SW480 (cell line): ENCODE measurements at places on chromosomes 12 and 14.

DNA sequence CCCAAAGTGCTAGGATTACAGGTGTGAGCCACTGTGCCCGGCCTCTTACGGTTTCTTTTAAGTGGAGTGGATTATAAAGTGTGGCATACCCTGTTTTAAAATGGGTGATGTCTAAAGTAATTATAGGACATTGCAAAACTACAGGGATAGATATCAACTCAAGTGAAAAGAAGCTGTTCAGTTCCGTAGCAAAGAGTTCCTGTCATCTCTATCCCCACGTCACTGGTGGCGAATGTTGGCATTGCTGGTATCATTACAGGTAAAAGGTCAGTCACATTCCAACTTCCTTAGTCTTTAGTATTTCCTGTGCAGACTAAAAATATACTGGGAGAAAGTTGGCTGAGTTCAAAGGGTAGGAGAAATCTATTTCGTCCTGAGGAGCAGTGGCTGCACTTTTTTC lies 95.6 kb upstream of the SLC38A2 start:
- no peak for DNase-seq

DNA sequence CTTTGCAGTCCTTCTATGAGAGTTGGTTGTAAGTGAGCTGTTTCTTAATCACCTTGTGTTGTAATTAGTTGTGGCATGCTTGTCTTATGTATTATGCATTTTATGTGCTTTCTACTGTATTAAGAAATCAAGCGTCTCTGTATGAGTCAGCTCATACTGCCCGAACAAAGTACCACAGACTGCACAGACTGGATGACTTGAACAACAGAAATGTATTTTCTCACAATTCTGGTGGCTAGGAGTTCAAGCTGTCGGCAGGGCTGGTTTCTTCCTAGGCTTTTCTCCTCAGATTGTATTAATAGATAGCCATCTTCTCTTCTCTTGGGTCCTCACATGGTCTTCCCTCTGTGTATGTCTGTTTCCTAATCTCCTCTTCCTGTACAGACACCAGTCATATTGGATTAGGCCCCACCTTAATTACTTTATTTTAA lies 77.7 kb downstream of the FLRT2 start:
- no peak for DNase-seq

- DNase-seq: no peak
These were observed 338.6 kb downstream of the PCNX1 start for GRCh38 chr14:71245659-71246361.

DNA sequence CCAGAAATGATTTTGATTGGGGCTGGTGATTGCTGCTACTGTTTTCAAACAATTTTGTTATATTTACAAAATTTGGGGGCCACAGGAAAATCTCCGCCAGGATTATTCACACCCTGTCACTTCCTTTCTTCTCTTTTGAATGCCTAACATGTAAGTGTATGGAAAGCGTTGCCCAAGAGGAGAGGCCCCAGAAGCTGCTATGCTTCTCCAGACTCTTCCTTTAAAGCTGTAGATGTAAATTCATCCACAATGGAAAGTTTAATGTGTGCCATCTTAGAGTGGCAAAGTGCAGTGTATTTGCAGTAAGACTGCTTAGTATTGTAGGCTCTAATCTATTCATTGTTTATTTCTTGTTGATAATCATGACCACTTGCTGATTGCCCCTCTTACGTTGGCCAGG lies 136.7 kb upstream of the LRIG3 start:
- no peak for DNase-seq

DNA sequence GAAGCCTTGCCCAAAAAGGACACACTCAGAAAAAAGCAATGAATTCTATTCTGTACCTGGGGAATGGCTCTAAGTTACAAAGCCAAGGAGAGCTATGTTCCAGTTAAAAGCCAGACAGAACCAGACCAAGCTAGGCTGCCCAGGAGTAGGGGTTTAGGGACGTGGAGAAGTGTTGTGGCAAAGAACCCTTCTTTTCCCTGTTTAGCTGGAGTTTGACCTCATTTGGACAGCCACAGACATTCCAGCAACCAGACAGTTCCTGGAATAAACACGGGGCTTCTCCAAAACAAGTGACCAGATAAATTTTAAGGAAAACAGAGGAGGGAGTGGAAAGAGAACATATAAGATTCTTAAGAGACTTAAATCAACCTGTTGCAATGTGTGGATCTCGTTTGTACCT lies 62.3 kb downstream of the GCH1 start:
- no peak for DNase-seq

DNA sequence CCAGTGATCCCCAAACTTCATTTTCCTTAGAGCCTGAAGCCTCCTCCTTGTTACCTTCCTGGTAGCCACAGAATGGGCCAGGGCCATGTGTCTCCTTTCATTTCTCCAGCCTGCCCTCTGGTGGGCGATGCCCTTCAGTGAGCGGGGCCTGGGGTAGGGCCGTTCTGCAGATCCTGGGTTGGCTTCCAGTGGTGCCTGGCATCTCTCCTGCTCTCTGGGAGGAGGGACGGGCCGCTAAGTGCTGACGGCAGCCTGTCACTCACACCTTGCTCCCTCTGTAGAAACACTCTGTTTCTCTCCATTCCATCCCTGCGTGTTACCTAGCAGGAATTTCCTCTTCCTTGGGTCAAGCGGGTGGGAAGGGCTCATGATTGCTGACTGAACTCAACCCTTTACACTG lies 232.1 kb downstream of the CACNA1C start:
- peak; percentile 75 for DNase-seq

DNA sequence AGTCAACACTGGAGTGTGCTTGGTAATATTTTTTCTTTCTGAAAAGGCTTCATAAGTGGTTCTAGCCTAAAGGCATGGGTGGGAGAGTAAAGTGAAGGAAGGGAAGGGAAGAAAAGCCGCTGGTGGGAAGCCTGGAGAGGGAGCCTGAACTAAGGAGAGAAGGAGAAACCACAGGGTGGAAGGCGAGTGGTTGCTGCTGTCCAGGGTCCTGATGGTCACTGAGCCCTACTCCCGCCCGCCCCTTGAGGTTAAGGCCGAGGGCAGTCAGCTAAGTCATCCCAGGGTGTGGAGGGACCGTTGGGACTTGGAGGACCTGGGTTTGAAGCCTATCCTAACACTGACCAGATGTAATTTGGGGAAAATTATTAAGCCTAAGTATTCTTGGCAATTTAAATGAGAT lies 189.1 kb downstream of the PIWIL1 start:
- no peak for DNase-seq

DNA sequence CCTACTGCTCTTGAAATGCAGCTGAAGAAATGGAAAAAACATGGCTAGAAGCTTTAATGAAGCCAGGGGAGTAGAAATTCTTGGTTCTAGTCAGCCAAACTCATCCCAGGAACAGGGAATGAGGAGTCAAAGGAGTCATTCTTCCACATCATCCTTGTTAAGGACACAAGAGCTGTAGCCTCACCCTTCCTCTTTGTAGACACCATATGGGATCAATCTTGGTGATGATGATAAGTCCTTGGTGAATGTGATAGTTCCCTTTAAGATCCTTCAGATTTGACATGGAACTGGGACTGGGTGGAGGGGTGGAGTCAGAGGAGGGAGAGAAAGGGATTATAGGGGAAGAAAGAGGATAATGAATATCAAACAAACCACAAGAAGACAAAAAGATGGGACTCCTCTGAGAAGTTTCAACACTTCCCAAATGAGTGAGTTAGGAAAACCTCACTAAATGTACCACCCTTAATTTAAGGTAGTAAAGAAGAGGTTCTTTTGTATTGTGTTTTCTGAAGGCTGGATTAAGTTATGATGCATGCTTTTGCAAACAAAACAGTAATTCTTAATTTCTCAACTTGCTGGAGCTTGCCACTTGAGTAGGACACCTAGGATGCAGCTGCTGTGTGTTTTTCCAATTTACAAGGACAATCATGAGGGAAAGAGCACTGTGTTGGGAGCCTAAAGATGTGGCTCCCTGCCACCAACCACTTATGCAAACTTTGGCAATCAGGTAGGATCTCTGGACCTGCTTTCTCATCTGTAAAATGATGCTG lies 104.0 kb downstream of the WIF1 start:
- no peak for DNase-seq

DNA sequence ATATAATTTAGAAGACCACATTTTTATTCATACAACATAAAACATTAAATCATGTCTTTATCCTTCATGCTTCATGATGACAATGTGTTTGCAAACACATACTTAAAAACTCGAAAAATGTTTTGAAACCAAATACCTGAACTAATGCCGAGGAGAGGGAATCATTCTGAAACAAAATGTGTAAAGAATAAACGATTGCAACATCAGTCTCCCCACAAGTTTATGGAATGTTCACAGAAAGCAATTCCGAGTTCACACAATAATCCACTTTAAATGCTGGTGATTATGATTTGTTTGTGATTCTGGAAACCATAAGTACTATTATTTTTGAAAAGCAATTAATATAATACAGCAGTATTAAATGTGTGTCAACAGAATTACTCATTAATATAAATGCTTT lies 84.5 kb upstream of the PDZRN4 start:
- no peak for DNase-seq

DNA sequence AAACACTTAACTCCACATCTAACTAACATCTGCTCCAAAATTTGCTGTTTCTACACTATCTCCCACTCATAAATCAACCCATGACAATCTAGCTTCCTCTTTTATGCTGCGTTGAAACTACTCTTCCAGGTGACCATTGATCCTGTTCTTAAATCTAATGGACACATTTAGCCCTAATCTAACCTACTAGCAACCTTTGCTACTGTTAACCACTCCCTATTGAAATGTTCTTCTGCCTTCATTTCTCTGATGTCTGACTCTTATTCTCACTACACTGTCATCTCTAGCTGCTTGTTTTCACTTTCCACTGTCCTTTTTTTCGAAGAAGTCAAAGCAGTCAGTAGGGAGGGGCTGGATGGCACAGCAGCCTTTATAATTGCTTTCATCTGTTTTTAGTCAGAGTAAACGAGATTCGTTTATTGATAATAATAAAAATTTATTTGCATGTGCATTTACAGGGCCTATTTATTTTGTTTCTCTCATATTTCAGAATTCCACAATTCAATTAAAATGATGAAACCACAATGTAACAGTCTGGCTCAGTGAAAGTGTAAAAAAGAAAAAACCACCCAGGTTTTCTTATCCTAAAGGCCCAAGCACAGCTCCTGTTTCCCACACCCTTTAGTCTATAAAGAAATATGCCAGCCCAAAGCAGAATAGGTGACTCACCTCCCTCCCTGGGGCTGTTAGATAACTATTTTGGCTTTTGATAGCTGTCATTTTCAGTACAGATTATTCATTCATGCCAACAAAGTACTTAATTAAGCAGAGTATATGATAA lies 44.9 kb downstream of the ATP2B1 start:
- DNase-seq: peak; percentile 19

DNA sequence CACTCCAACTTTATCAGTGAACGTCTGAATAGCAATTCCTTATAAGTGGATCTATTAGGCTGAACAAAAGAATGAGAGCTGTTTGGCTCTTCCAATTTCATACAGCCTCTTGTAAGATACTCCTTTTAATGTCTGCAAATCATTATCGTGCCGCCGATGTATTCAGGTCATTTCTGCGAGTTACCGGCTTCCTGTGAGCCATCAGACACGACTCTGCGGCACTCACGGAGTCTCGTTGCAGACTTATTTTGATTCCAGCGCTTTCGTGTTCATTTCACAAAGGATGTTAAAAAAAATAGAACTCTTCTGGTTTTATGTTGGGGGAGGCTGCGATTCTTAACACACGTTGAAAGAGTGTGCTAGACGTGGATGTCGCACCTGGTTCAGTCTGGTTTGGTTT lies 106.6 kb downstream of the GLT1D1 start:
- no peak for DNase-seq

DNA sequence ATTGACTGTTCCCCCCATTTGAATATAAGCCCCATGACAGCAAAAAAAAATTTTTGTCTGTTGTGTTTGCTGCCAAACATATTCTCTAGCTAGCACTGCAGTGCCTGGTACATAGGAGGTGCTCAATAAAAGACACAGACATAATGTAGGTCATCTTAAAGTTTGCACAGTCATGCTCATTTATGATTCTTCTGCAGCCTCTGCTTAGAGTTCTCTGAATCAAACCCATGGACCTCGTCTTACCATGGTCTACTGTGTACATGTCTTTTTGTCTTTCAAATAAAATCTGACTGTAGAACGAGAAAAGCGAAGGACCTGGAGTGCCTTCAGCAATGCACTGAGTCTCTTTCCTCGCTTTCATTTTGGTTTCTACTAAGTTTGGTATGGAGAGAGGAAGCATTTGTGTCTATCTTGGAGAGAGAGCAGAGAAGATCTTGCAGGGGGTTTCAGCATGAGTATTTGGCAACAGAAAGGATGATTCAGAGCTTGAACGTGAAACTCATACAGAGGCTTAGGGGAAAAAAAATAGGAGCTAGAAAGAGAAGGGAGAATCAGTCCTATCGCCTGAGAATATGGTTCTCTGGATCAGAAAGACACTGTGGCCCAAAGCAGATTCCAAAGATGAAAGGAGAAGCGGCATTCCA lies 38.8 kb upstream of the TMCC3 start:
- DNase-seq: no peak

DNA sequence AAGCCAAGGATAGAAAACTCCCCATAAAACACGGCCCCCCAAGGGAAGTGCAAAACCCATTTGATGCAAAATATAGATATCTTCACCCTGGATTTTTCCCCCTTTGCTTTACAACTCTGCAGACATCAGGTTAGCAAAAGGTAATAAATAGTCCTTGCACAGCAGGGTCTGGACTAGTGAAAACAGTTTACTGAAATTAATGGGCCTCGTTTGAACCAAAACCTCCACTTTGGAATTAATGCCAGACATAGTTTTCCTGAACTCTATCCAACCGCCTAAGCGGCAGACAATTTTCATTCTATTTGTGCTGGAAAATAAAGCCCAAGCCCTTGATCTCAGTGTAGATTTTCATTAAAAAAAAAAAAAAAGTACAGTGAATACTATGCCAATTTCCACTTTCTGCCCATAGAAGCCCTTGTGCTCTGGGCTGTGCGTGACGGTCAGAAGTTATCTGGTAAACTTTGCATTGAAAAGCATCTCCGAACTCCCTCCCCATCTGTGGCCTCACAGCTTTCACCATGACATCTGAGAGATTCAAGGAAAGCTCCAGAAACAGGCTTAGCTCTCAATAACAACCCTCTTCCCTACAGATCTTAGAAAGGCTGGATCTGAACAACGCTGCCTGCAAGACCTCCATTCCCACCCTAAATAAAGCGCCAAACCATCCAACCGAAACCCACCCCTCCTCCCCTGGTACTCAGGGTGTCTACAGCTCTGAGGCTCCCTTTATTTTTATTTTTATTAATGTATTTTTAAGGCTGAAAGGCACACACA lies 11.0 kb upstream of the IRF2BPL start:
- DNase-seq: no peak

DNA sequence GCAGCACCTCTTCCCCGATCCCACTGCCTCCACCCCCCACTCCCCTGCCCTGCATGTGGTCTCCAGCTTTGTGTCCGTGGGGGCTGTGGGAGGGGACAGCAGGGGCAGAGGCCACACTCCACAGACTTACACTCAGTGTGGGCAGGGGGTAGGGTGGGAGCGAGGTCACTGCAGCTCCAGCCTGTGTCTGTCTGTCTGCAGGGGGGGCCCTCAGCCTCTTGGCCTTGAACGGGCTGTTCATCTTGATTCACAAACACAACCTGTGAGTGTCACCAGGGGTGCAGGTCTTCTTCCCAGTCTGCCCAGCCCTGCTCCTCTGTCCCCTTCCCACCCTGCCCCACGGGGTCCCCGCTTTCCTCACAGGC lies 6.5 kb downstream of the NOC4L start:
- no peak for DNase-seq
